Activated naive CD8-positive, alpha-beta T cell treated with anti-CD3 and anti-CD28 coated beads, Interleukin-2, amount 50 U/mL, for 24 hours (primary cell): ENCODE measurements at places on chromosomes 7 and 10.

DNA sequence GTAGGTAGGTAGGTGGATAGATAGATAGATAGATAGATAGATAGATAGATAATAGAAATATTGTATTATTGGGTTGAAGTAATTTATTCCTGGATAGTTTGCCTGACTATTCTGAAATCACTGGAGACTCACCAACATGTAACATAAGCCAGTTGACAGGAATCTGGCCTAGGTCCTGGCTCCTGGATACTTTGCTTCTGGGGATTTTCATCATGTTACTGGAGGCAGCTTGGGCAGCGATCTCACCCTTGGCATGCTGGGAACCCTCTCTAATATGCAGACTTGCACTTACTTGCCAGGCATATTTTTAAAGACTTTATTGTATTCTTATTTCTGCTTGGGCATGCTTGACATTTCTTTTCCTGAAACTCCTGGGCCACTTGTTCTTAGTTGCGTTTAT is 709.1 kb upstream of the FZD8 start:
- H3K36me3 ChIP-seq, result no peaks in the 10 kb centered on the region
- H3K27me3 ChIP-seq, result no peaks in the 10 kb centered on the region
- no peaks in the 10 kb centered on the region for H3K4me1 ChIP-seq
- H3K27ac ChIP-seq, result no peak overlapping the region
- no peak overlapping the region for H3K4me3 ChIP-seq
- no peak for DNase-seq

- H3K27me3 ChIP-seq, result no peaks in the 10 kb centered on the region
- no peak overlapping the region for H3K4me3 ChIP-seq
- peaks cover 6% of the 10 kb centered on the region for H3K36me3 ChIP-seq
Observed at GRCh38 chr10:132722394-132723329, 63.3 kb downstream of the NKX6-2 start.

GRCh38 chr10:86306628-86307278 is 59.8 kb downstream of the GRID1 start:
- no peak overlapping the region for H3K4me3 ChIP-seq
- peak; percentile 25 for DNase-seq
- H3K36me3 ChIP-seq, result no peaks in the 10 kb centered on the region
- H3K27ac ChIP-seq, result no peak overlapping the region

- H3K4me3 ChIP-seq, result no peak overlapping the region
- H3K36me3 ChIP-seq, result peaks cover 13% of the 10 kb centered on the region
- H3K27ac ChIP-seq, result peak overlapping the region; percentile 95
- no peaks in the 10 kb centered on the region for H3K27me3 ChIP-seq
- no peak for DNase-seq
Observed at GRCh38 chr7:25148772-25149575, 23.9 kb upstream of the CYCS start.

GRCh38 chr7:45921699-45922519 is 837 bp upstream of the IGFBP3 start:
- peaks cover 19% of the 10 kb centered on the region for H3K4me1 ChIP-seq
- peak overlapping the region; percentile 22 for H3K4me3 ChIP-seq
- peak; percentile 22 for DNase-seq
- peaks cover 68% of the 10 kb centered on the region for H3K27me3 ChIP-seq

DNA sequence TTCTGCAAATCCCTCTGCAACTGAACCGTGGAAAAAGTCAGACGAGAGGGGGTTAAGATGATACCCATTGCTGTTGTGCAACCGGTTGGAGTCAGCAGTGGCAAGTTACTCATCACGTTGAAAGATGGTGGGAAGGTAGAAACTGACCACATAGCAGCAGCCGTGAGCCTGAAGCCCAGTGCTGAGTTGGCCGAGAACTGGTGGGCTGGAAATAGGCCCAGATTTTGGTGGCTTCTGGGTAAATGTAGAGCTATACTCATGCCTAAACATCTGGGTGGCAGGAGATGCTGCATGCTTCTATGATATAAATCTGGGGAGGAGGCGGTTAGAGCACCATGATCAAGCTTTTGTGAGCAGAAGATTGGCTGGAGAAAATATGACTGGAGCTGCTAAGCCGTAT is 78.6 kb downstream of the ARL5B start:
- H3K27me3 ChIP-seq, result no peaks in the 10 kb centered on the region
- no peak for DNase-seq
- H3K4me3 ChIP-seq, result no peak overlapping the region
- H3K36me3 ChIP-seq, result no peaks in the 10 kb centered on the region

- H3K36me3 ChIP-seq, result no peaks in the 10 kb centered on the region
- peaks cover 1% of the 10 kb centered on the region for H3K4me1 ChIP-seq
- no peak overlapping the region for H3K27ac ChIP-seq
- no peaks in the 10 kb centered on the region for H3K27me3 ChIP-seq
- no peak for DNase-seq
- no peak overlapping the region for H3K4me3 ChIP-seq
Observed at GRCh38 chr10:124116771-124117510, 23.5 kb upstream of the CHST15 start.

GRCh38 chr7:74164985-74165456 is 9.1 kb upstream of the EIF4H start:
- no peak for DNase-seq
- no peak overlapping the region for H3K27ac ChIP-seq
- H3K4me3 ChIP-seq, result no peak overlapping the region
- H3K36me3 ChIP-seq, result no peaks in the 10 kb centered on the region
- H3K27me3 ChIP-seq, result no peaks in the 10 kb centered on the region

DNA sequence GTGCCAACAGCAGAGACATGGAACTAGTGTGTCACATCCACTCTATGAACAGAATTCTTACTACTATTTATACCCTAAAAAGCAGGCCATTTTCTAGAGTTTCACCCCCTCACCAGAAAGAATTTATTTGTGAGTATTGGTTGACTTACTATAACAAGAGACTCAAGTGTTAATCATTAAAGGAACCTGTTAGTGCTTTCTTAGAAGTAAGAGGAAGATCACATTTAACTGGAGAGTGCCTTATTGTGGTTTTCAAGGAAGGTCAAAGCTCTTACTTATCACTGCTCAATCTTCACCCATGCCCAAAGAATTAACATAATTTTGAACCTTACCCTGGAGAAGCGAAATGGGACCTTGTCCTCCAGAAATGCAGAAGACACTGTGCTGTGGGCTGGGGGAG is 169.3 kb upstream of the PRSS1 start:
- H3K36me3 ChIP-seq, result no peaks in the 10 kb centered on the region
- H3K27me3 ChIP-seq, result no peaks in the 10 kb centered on the region
- H3K4me1 ChIP-seq, result peaks cover 36% of the 10 kb centered on the region
- H3K4me3 ChIP-seq, result peak overlapping the region; percentile 7
- no peak for DNase-seq

DNA sequence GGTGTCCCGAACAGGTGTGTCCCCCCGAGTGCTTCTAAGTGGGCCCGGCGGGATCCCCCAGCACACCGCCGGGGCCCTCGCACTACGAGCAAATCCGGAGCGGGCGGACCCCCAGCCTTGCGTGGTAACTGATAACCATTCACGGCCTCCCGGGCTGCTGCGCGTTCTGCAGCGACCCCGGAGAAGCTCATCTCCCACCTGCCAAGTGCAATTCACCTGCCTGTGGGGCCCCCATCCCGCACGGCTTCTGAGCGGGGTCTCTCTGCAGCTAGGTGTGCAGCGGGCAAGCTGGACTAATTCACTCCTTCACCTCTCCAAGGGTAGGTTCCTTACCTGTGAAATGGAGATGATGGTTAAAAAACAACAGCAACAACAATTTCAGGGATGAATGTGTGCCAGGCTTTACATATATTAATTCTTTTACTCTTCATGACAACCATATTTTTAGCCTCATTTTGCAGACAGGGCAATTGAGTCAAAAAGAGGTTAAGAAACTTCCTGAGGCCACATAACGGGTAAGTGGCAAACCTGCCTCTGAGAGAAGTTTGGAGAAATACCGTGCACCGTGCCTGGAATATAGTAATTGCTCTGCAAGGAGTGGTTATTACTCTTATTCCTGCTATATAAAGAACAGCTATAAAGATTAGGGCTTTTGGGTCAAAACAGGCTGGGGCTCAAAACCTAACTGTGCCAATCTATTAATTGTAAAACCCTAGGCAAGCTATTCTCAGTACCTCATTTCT is 652 bp upstream of the PODXL start:
- peak; percentile 3 for DNase-seq
- H3K36me3 ChIP-seq, result no peaks in the 10 kb centered on the region
- peaks cover 59% of the 10 kb centered on the region for H3K27me3 ChIP-seq
- H3K27ac ChIP-seq, result no peak overlapping the region
- H3K4me3 ChIP-seq, result peak overlapping the region; percentile 57

- H3K27ac ChIP-seq, result no peak overlapping the region
- H3K27me3 ChIP-seq, result peaks cover 4% of the 10 kb centered on the region
- DNase-seq, result no peak
- no peak overlapping the region for H3K4me3 ChIP-seq
- peaks cover 22% of the 10 kb centered on the region for H3K4me1 ChIP-seq
Observed at GRCh38 chr10:78714225-78714624, 354.5 kb upstream of the ZMIZ1 start.

- H3K36me3 ChIP-seq, result no peaks in the 10 kb centered on the region
- no peak overlapping the region for H3K4me3 ChIP-seq
- H3K4me1 ChIP-seq, result no peaks in the 10 kb centered on the region
Observed at GRCh38 chr10:71569775-71570588, 149.6 kb downstream of the C10orf105 start.

DNA sequence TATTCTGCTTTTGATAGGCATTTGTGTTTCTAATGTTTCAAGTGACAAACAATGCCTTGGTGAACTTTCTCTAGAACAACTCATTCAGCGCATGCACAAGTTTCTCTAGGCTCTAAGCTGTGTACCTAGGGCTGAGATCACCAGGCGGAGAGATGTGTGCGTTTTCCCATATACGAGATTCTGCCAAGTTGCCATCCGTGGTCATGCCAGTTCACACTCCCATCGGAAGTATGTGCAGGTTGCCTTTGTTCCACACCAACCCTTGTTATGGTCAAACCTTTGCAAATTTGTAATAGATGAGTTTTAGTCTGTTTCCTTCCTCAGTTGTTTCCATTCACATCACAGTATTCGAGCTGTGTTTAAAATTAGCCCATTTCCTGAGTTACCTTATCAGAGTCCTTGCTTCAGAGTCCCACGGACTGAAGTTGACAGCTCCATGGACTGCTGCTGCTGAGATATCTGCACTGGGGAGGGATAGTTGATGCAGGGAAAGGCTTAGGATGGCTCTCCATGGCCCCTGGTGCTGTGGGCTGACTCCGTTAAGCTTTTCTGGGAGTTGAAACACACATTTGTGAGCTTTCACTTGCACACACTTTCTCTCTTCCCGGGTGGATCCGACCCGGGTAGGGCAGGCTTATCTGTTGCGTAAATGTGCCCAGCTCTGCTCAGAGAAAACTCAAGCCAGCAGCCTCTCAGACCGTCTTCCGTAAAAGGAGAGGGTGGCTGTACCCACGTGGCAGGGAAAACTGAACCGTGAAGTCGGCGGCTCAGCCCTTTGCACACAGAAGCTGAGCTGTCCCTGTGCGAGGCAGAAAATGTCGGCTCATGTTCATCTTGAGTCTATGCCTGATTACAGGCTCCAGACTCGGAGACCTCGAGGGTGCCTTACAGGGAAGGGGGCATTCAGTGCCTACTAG is 49.4 kb downstream of the HK1 start:
- H3K27me3 ChIP-seq, result no peaks in the 10 kb centered on the region
- H3K4me1 ChIP-seq, result peaks cover 62% of the 10 kb centered on the region
- H3K36me3 ChIP-seq, result peaks cover 22% of the 10 kb centered on the region
- DNase-seq, result no peak

DNA sequence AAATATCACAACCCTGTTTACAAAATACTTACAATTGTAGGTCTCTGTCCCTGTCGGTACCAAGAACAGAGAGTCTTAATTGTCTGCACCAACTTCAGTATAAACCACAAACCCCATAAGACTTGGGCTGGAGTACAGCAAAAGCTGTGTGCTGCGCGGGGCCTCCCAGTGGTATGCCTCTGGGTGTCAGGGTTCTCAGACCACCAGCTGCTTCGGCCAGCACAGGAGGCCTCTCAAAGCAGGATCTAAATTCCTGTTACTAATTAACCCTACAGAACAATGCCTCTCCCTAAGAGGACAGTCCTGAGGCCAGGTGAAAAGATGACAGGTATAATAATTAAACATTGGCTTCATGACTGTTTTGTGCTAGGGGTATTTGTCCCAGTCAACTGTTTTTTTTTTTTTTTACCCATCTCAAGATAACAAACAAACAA is 957 bp upstream of the SVIL start:
- no peak overlapping the region for H3K4me3 ChIP-seq
- no peaks in the 10 kb centered on the region for H3K27me3 ChIP-seq
- H3K27ac ChIP-seq, result no peak overlapping the region
- peak; percentile 22 for DNase-seq
- peaks cover 47% of the 10 kb centered on the region for H3K4me1 ChIP-seq

DNA sequence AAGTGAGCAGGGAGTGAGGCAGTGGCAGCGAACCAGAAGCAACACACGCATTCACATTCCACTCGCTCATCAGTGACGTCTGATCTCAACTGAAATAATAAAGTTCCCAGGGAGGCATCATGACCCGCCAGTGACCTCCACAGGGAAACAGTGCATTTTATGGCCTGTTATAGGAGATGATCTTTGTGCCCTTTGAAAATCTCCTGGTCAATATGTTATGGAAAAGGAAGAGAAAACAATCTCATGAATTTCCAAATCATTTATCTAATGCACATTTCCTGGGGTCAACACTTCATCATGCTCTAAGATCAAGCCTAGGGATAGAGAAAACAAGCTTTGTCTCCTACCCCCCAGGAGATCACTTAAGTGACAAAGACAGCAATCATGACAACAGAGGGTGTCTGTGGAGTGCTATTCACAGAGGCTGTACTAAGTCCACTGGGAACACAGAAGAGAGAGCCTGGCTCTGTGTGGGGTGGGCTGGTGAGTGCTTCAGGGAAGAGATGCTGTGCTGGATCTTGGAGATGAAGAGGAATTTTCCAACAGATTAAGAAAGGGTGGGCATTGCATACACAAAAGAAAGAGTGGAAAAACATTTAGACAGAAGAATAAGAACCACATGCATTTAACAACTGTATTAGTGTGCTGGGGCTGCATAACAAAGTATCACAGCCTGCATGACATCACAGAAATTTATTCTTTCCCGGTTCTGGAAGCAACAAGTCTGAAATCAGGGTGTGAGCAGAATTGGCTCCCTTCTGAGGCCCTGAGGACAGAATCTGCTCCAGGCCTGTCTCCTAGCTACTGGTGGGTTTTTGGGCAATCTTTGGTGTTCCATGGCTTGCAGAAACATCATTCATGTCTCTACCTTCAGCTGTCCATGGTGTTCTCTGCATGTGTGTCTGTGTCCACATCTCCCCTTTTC is 613.9 kb upstream of the IGFBP3 start:
- H3K36me3 ChIP-seq, result no peaks in the 10 kb centered on the region
- no peak for DNase-seq
- no peak overlapping the region for H3K4me3 ChIP-seq
- no peaks in the 10 kb centered on the region for H3K4me1 ChIP-seq
- H3K27me3 ChIP-seq, result no peaks in the 10 kb centered on the region

- H3K4me1 ChIP-seq, result peaks cover 32% of the 10 kb centered on the region
- H3K4me3 ChIP-seq, result no peak overlapping the region
- H3K27me3 ChIP-seq, result no peaks in the 10 kb centered on the region
- H3K27ac ChIP-seq, result peak overlapping the region; percentile 54
- peaks cover 42% of the 10 kb centered on the region for H3K36me3 ChIP-seq
Observed at GRCh38 chr7:140360697-140361229, 37.6 kb downstream of the SLC37A3 start.
